DMS 273 treated with DMSO at 0.1 percent for 48 hours (cell line): ENCODE measurements at places on chromosomes 5 and 9.
A peak's percentile ranks its signal among the peaks of the same experiment; 100 is the strongest.

GRCh38 chr5:172919525-172920446 lies 39.4 kb upstream of the RPL26L1 start:
- no peak for DNase-seq

GRCh38 chr9:88258024-88258423 lies 119.7 kb upstream of the SPATA31C2 start:
- no peak for DNase-seq

GRCh38 chr5:74641735-74642542 lies 1.4 kb upstream of the ENC1 start:
- peak; percentile 72 for DNase-seq

DNA sequence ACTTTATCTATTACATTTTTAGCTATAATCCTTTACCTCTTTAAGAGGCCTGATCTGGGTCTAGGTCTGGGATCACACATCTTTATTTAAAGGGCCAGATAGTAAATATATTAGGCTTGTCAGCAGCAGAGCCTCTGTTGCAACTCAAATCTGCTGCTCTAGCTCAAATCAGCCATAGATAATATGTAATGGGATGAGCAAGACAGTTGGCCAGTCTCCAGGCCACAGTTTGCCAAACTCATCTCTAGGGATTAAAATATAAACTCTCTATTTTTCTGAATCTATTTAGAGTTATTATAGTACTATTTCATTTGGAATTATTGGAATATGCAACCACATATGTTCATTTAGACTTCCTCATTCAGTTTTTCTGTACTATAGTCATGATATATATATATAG lies 115.9 kb upstream of the MINAR2 start:
- DNase-seq, result no peak

- DNase-seq, result no peak
Observed at GRCh38 chr5:75818661-75819060, 101.4 kb upstream of the POC5 start.

DNA sequence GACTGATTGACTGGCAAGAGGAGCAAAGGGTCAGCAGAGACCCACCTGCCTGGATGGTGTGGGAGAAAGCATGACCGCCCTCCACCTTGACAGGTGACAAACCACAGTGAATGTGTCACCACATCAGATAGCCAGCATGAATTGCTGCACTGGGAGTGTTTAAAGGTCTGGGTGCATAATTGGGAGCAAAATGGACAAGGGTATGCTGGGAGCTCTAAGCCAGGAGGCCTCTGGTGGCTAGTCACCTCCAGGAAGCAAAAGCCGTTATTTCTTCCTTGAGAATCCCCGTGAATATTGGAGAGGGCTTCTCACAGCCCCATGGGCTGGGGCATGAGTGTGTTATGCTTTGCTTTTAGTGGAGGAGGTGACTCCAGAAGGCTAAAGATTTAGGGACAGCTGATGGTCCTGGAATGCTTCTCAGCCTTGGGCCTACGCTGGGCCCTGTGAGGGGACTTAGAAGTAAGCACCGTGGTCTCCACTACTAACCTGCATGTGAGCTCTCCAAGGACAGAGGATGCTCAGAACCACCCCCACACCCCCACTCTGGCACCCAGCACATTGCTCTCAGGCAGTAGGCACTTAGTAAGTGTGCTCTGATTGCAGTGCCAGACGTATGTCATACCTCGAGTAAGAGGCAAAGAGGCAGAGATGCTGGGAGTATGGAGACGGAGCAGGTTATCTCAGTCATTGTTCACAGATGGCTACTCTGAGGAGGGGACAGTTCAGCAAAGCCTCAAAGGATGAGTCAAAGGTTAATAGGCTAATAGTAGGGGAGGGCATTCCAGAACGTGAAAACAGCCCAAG lies 9.1 kb upstream of the IRF1 start:
- DNase-seq, result no peak

DNA sequence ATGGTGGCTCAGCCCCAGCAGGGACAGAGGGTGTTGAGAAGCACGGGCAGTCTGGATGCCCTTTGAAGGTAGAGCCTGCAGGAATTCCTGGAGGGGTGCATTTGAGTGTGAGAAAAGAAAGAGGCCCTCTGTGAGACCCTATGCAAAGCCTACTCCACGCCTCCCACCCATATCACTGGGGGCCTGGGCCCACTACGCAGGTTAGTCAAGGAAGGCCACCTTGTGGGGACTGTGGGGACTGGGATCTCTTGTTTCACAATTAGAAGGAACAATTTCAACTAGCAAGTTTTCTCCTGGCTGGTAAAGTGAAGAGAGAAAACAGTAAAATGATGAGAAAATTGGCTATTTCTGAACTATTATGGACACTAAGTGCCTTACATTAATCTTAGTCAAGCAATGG lies 486.2 kb upstream of the DAP start:
- no peak for DNase-seq

DNA sequence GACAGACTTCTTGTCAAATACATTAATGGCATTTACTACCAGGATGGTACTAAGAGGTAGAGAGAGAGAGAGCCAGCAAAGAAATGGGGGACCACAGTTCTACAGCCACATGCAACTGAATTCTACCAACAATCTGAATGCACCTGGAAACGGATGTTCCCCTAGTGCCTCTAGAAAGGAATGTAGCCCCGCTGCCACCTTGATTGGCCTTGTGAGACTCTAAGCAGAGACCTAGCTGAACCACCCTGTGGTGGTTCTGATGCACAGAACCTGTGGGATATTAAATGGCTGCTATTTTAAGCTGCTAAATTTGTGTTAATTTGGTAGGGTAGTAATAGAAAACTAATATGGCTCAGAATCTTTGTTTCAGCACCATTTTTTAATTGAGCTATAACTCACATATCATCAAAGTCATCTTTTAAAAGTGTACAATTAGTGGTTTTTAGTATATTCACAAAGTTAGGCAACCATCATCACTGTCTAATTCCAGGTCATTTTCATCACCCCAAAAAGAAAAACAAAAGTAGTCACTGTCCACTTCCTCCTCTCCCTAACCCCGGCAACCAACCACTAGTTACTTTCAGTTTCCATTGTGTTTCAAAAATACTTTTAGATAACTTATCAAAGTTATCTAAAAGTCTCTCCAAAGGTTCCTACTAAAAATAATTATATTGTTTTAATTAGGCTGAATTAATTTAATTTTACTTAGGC lies 51.7 kb downstream of the CPLANE1 start:
- no peak for DNase-seq

DNA sequence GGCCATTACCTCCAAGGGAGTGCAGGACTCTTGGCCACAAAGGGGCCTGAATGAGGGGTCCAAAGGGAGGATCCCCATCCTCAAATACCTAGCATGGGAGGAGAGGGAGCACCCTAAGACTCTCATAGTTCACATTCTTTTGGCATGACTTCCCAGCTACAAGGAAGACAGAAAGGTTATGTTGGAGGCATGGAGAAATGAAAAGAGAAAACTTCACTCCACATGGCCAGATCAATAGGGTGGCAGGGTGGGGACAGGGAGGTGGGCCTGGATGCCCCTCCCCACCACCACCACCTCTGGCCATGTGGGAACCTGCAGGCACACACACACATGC lies 97.6 kb downstream of the PAX5 start:
- DNase-seq, result no peak

GRCh38 chr5:41683181-41683580 lies 172.8 kb upstream of the PLCXD3 start:
- no peak for DNase-seq

GRCh38 chr5:6682239-6682638 lies 31.0 kb upstream of the TENT4A start:
- no peak for DNase-seq

DNA sequence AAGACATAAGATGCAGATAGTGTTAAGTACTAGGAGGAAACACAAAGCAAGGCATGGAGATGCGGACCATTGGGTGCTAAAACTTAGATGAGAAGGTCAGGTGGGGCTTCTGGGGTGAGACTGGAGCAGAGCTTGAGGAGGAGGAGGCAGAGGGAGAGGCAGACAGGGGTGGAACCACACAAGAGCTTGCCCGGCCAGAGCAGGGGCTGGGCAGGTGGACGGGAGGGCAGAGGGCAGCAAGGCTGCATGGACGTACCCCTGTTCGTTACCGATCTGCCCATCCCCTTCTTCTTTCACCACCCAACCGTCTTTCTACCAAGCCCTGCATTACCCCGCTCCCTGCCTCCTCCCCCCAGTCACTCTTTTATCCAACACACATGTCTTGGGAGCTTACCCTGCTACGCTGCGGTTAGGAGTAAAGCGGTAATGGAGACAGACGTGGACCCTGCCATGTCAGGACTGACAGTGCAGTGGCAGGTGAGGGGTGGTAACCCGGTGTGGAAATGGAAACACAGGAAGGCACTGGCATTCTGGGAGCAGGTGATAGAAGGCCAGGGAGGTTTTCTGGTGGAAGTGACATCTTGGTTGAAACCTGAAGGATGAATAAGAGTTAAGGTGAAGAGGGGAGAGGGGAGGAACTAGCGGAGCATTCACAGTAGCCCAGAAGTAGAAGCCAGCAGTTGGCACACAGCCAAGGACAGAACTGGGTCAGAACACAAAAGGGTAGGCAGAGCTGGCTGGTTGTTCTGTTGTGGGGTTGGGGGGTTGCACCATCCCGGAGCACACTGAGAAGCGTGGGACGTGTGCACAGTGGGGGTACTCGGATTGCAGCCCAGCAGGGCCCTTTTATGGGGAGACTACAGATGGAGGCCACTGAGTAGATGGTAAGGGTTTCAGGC lies 167.2 kb downstream of the CACNA1B start:
- no peak for DNase-seq

GRCh38 chr9:84412654-84413053 lies 72.1 kb upstream of the SLC28A3 start:
- no peak for DNase-seq

- no peak for DNase-seq
Observed at GRCh38 chr5:82421119-82421518, 143.0 kb upstream of the RPS23 start.

DNA sequence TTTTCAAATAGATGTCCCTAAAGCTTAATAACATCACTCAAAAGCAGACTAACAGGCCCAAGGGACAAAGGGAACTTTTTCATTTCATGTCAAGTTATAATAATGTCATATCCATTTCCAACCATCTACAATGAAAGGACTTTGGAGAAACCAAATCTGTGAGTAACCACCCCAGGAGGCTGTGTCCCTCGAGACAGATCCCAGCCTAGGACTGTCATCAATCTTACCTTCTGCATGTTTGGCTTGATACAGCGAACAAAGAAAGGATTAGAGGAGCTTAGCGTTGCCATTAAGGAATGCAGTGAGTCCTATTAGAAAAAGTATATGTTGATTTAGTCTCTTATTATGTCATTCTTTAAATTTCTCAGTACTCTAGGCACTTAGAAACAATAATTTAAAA lies 137.8 kb upstream of the RETREG1 start:
- DNase-seq, result no peak

GRCh38 chr5:179668391-179668790 lies 12.4 kb downstream of the CBY3 start:
- no peak for DNase-seq

- no peak for DNase-seq
Observed at GRCh38 chr5:96569770-96570169, 92.4 kb upstream of the CAST start.

DNA sequence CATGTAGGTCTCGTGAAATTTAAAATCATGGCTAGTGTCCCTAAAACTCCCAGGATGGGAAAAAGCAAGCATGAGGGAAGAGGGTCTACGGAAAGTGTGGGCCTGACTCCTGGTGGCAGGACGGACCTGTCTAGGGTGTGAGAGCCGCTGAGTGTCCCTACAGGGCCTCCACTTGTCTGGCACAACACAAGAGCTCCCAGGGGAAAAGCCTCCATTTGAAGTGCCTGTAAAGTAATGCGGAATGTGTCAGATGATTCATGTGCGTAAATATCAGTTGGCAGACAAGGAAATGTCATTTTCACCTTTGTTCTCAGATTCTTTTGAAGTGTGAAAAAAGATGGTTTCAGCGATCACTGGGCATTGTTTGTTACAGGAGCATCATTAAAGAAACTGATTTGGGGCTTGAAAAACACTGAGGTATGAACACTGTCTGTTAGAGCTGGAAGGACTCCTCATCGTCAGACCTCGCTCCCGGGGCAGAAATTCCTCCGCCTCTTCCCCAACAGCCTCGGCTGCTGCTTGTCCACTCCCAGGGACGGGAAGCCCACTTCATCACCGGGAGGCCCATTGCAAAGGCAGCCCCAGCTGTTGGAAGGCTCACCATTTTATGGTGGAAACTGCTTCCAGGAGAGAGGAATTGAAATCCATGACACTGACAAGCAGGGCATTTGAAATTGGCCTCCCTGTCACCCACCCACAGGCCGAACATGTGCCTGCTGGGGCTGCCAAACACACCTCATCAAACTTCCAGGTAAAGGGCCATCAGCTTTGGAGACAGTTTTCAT lies 240.8 kb downstream of the FSTL4 start:
- no peak for DNase-seq

DNA sequence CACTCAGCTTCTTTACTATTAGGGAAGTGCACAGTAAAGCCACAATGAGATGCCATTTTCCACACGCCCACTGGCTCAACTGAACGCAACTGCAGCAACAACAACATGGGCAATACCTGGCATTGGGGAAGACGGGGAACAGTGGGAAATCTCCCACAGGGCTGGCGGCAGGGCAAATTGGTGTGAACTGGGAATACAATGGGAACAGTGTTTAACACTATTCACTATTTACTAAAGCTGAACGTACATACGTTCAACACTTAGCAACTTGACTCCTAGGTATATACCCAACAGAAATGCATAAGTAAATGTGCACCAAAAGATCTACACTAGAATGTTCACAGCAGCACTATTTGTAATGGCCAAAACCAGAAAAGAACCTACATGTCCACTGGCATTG lies 14.1 kb downstream of the ZER1 start:
- DNase-seq, result no peak

DNA sequence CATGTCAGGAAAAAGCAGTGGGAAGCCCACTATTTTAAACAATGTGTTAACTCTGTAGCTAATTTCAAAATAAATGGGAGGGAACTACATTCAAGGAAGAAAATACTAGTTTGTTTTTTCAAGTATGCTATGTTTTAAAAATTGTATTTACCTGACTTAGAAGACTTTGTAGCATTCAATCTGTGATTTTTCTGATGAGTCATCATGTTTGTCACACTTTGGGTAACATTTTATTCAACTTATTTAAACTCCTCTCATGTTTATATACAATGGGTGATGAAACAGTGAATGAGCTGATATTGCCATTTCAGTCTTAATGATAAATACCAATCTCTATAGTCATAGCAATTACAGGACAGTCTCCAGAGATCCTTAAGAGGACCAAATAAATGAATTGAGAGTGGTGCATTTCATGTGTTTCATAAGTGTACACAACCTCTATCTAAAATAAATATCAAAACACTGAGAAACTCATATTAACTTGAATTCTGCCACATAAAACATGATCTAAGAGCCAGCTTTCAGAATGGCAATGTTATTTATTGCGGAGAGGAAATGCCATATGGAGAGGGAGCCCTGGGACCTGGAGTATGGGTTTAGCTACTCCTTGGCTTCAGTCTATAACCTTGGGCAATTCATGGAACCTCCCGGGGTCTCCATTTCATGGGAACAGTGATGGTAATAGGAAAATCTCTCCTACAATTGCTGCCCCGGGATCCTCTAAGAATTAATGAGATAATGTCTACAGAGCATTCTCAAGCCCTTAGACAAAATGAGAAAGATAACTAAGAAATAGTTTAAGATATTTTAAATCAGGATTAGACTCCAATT lies 913.9 kb downstream of the TLE4 start:
- no peak for DNase-seq
